Fibroblast of mammary gland (primary cell): ENCODE measurements at places on chromosomes 11 and 22.

GRCh38 chr22:26952004-26952403, 294.6 kb downstream of the MIAT start:
- no peak for DNase-seq

DNA sequence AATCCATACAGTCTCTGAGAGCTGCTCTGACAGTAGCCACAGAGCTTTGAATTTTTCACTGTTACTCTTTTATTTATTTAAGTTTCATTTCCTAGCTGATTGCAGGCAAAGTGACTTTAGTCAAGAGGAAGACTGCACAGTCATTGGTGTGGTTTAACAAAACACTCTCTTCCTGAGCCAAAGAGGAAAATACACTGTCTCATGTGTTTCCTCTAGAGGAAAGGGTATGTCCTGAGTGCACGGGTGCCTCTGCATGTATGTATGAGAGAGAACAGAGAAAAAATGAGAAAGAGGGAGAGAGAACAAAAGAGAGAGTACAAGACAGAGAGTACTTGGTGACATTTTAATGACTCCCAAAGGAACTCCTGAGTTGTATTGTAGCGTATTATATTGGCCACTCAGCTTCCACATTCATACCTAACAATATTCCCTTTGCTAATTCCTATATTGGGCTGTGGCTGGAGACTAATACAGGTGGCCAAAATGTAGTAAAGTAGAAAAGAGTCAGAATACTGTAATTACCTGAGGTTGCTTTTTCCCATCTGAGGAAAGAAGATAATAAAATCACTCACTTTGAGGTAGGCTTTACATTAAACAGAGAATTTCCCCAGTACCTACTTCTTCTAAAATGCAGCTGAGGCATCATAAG, at the start of gene OR4D9:
OR4D9 (plus strand) TSS at position 599 of the 649 bp plus-strand sequence. CDS start 3,374 bp downstream, outside the sequence.
- no peak for DNase-seq

DNA sequence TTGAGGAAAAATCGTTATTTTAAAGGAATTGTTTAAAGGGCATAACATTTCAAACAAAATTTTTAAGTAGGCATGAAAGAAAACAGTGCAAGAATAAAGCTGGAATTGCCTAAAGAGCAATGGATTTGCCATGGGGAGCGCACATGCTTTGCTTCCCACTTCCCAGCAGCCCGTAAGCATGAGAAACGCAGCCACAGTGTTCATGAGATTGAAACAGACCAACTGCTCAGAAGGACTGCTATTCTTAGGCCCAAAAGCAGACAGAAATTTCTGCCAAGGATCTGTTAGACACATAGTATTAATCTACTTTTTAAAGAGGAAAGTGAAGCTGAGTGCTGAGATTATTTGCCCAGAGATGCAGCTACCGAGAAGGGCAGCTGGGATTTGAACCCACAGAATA, 34.2 kb upstream of the TSKU start:
- no peak for DNase-seq

DNA sequence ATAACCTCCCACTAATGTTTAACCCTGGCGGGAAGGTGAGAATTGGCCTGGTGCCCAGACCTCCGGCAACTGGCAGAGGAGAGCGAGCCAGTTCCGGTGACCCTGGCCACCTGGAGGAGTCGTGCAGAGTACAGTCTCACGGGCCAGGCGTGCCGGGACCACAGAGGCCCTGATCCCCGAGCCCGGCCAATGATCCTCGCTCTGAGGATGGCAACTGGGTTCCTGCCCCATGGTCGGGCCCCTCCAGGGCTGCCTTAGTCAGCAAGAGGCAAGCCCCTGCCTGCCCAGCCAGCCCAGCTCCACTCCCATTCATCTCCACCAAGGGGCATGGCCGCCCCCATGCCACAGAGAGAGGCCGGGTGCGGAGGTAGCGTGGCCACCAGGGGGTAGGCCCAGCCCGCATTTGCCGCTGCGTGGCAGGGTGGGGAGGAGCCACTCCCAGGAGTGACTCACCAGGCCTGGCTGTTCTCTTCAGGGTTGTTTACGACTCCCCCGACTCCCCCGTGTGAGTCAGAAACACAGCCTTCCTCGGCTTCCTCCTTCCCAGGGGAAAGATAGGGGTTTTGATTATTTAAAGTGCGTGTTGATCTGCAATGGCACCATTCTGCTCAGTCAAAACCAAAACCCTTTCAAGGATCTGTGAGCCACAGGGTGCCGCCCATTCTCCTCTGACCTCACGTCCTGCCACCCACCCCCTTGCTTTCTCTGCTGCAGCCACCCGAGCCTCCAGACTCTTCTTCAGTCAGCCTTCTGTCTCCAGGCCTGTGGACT, at the start of gene SLC25A45:
SLC25A45 (minus strand) TSS at position 614 of the 771 bp plus-strand sequence. CDS start 695 bp downstream, outside the sequence.
- DNase-seq = peak; percentile 99

DNA sequence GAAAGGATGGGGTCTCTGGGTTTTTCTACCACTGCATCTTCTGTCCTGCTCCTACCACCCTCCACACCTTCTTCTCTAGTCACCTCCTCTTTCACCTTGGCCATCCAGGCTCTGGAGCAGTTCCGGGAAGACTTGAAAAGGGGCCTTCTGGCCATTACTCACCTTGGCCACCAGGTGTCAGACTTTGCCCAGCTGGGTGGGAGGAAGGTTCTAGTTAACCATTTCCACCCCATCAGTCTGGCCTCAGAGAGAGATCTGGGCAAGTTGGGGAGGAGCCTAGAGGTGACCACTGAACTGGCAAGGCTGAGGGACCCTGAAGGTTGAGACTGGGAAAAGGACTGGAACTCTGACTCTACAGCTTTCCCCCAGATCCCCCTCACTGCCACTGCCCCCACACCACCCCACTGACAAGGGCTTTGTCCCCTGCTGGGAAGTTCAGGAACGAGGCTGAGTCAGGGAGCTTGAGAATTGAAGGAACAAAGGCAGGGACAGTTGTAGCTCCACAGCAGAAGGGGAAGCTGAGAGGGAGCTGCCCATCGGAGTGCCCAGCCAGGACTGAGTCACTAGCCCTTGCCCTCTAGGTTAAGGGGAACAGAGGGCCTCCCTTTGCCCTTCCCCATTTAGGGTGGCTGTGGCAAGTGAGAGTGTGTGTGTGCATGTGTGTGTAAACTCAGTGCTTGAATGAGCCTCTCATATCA, 3.7 kb upstream of the POLD4 start:
- DNase-seq = peak; percentile 79

- peak; percentile 76 for DNase-seq
Observed at GRCh38 chr22:38782402-38783094, 11.4 kb downstream of the DNAL4 start.

DNA sequence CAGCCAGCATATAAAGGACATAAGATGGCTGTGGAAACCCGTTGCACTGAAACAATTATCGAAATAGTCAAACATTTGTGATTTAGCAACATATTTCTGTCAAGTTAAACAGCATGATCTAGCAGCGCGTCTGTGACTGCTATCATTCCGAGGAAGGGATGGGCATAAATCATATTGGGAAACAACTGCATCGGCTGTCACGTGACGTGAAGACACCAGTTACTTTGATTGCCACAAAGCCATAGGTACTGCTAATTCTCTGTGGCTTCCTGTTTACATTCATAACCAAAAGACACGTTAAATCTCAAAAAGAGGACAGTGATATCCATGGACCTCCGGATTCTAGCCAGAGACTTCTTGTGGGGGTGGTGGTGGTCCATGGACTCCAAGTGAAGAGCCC, 87.8 kb downstream of the CACNA1I start:
- no peak for DNase-seq
